ENCODE measurements at places on chromosomes 1 and 21.

GRCh38 chr1:32249831-32250525 is 1.1 kb upstream of the LCK start:
- no peak for DNase-seq

GRCh38 chr1:183642166-183642565 is 6.6 kb upstream of the ARPC5 start:
- no peak for DNase-seq

GRCh38 chr1:46806196-46807020 is 7.6 kb downstream of the CYP4B1 start:
- no peak for DNase-seq

DNA sequence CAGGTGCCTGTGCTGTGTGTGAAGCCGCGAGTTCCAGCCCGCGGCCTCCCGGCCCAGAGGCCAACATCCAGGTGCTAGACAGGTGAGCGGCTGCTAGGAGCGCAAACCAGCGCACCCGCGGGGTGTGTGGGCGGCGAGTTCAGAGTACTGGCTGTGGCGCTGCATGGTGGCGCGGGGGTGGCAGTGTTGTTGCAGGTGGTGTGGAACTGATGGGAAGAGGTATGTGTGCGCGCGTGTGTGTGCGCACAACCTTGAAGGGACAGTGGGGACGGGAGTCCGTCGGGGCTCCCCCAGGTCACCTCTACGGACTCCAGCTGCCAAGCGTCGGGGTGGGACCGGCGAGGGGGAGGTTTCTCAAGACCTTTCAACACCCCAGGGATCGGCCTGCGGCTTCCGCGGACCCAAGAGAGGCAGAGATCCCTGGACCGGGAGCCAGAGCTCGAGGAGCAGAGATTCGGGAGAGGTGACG is 433 bp upstream of the DMBX1 start:
- DNase-seq = no peak

DNA sequence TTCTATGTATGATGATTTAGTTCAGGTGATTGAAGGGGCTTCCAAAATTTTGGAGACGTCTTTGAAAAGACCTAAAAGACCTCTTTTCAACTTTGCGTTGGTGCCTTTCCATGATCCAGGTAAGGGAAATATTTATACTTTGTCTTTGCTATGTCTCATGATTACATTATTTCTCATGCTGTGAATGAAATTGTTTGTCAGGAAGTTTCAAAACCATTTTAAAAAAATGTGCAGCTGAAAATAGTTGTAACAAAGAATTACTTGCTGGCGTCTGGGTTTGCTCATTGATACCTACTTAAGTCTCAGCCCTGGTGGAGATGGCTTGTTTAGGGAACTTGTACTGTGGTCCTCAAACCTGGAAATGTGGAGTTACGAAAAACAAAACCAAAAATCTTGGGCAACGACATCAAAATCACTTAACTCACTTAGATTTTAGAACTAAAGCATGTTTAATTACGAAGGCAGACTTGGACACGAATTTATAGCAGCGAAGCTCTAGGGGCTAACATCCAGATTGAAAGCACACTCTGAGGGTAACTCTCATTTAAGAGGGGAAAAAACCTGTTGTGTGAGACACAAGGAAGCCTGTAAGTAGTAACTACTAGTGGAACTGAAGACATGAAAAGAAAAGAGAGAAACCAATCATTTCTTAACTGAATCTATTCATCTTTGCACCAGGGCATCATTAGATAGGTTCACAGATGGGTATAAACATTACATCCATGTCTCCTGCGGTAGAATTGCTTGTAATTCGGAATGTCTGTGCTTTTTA is 924 bp downstream of the HMCN1 start:
- no peak for DNase-seq

GRCh38 chr1:8767006-8767405 is 50.4 kb downstream of the RERE start:
- no peak for DNase-seq

DNA sequence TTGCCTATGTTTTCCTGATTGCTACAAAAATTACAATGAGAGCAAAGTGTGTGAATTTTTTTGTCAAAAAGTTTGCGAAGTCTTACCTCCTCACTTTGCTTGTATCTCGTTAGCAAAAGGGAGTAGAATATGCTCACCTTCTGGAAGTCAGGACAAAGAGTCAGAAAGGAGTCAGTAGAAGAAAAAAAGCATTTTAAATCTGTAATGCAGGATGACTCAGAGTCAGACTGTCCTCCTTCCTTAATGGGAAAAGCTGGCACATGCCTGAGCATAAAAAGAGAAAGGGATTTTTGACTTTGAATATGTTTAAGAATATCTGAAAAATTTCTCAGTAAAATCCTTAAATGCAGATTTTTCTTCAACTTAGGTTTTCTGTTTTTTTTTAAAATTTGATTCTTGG is 14.2 kb upstream of the VN1R5 start:
- DNase-seq = no peak

- no peak for DNase-seq
Observed at GRCh38 chr21:46195595-46196195, 11.4 kb upstream of the SPATC1L start.

GRCh38 chr21:43736224-43736883 is 17.4 kb downstream of the PDXK start:
- DNase-seq = no peak

DNA sequence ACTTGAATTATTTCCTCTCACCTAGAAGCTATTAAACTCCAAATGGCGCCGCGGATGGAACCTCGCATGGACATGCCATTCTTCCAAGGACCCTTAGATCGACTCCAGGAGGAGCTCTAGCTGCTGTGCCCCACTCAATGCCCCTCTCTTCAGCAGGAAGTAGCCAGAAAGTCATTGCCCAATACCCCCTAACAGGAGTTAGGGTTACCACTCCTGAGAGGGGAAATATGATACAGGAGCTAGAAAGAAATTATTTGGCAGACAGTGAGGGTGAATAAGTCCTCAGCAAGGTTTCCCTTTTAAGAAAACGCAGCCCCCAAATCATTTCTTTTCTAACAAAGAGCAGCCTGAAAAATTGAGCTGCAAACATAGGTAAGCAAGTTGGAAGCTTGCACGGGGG is 28.6 kb downstream of the TFB2M start:
- DNase-seq = no peak

GRCh38 chr1:13830170-13830569 is 130.2 kb downstream of the PRDM2 start:
- DNase-seq = no peak

- no peak for DNase-seq
Observed at GRCh38 chr1:228156515-228156881, 6.8 kb downstream of the GJC2 start.

DNA sequence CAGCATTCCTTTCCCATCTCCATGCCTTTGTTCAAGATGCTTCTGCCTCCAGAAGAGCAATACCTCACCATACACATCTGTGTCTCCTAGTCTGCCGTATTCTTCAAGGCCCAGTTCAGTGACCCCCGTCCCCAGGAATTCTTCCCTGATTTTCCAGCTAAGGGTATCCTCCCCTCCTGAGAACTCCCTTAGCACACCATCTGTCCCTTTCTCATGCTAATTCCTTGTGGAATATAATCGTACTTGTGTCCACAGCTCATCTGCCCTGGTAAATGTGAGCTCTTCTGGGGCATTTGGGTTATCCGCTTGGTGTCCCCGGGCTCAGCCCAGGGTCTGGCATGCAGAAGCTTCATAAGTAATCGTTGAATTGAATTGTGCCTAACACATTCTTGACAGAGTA is 40.9 kb downstream of the BEND5 start:
- no peak for DNase-seq

DNA sequence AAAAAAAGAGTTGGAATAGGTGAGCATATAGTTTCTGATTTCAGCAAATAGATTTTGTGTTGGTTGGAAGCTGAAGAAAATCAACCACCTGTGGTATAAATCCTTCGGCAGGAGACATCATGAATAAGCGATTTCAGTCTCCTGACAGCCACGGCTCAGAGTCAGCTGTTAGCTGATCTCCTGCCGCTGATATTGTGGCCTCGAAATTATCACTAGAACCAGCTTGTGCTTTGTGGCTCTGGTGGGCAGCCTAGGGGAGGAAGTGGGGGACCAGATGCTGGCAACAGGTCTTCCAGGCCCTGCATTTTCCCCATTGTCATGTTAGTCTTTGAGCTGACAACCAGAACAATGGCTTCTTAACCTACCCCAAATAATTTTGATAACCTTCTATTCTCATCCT is 842 bp upstream of the GCSAML start:
- no peak for DNase-seq

- no peak for DNase-seq
Observed at GRCh38 chr1:33120436-33121231, 39.7 kb downstream of the AZIN2 start.

GRCh38 chr1:5348732-5349465 is 643.3 kb downstream of the NPHP4 start:
- DNase-seq = no peak

DNA sequence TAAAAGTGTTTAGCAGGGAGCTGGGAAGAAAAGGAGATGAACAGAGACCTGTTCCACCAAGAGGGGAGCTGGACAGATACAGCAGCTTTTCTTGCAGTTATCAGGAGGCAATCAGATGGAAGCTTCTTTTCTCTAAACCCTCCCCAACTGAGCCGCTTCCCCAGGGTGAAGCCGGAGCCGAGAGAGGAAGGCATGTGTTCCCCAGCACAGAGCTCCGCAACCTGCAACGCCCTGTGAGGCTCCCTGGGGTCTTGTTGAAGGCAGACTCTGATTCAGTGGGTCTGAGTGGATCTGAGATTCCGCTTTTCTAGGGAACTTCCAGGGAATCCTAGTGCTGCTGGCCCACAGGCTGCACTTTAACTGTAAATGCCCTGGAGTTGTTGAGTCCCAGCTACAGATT is 139.1 kb upstream of the COA6 start:
- no peak for DNase-seq
